T-helper 1 cell (primary cell): ENCODE measurements at places on chromosomes 5 and 9.
A peak's percentile ranks its signal among the peaks of the same experiment; 100 is the strongest.

GRCh38 chr5:4011943-4012342 lies 416.3 kb downstream of the IRX1 start:
- no peak for DNase-seq

GRCh38 chr9:70389621-70390266 lies 24.7 kb downstream of the KLF9 start:
- DNase-seq, result peak; percentile 37

DNA sequence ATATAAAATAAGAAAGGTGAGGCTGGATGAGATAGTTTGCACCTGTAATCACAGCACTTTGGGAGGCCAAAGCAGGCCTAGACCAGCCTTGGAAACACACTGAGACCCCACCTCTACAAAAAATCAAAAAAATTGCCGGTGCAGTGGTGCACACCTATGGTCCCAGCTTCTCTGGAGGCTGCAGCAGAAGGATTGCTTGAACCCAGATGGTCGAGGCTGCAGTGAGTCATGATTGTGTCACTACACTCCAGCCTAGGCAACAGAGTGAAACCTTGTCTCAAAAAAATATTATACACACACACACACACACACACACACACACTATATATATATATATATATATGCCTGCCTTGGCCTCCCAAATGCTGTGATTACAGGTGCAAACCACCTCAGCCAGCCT lies 1.3 kb downstream of the SLC35D2 start:
- DNase-seq, result no peak

GRCh38 chr5:103894882-103895281 lies 332.3 kb upstream of the NUDT12 start:
- DNase-seq, result no peak

DNA sequence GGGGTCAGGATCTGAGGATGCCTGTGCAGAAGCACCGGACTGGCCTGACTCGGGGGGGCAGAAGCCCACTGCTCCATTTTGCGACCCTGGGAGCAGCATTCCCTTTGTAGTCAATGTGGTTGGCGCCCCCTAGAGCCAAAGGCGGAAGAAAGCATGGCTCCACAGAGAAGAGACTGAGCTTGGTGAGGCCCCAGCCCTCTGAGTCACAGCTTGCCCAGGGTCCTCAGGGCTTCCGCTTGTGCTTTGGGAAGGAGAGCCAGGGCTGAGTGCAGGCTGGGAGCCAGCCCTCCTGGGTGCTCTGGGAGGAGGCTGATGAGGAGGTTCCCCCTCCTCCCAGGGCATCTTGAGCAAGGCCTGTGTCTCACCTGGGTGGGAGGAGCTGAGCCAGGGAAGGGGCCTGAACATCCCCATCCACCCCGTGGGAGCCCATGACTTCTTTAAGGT lies 5.5 kb upstream of the AQP3 start:
- DNase-seq, result peak; percentile 54

DNA sequence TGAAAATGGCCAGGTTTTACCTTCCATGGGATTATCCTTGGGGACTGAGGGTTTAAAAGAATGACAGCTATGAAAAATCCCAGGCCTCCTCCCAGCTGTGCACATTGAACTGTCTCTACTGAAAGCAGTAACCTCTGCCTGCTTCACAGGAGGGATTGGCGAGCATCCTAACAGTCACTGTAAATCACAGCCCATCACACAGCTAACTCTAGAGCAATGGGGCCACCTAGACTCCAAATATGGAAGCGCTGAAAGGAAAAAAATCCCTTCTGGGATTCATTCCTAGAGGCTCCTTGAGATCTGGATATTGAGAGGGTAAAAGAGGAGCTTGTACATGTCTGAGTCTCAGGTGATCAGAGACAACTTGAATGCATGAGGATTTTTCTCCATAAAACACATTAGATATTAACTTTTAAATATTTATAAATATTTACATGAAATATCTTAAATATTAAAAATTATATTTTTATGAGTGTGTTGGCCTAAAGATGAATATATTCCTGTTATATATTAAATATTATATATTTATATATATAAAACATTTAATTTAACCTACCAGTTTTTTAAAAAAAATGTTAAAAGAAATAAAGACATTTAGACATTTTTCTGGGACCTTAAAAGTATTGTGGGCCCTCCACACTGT lies 133.8 kb upstream of the SLC24A2 start:
- DNase-seq, result no peak

DNA sequence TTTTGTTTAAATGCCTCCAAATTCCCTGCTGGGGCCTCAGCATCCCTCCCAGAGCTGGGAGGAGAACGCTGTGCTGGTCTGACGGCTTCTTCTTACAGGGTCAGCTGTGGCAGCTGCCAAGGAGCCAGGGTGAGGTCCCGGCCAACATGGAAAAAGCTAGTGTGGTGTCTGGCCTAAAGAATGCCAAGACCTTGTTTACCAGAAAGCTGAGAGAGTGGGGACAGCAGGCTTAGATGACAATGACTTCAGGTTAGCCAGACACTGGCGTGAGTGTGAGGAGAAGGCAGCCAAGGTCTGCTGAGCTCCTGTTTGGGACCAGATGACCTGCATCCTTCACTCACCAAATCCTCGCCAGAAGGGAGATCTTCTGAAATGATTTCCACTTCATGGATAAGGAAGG lies 112.5 kb downstream of the CRB2 start:
- no peak for DNase-seq

GRCh38 chr9:89204801-89205200 lies 26.2 kb upstream of the SHC3 start:
- no peak for DNase-seq

DNA sequence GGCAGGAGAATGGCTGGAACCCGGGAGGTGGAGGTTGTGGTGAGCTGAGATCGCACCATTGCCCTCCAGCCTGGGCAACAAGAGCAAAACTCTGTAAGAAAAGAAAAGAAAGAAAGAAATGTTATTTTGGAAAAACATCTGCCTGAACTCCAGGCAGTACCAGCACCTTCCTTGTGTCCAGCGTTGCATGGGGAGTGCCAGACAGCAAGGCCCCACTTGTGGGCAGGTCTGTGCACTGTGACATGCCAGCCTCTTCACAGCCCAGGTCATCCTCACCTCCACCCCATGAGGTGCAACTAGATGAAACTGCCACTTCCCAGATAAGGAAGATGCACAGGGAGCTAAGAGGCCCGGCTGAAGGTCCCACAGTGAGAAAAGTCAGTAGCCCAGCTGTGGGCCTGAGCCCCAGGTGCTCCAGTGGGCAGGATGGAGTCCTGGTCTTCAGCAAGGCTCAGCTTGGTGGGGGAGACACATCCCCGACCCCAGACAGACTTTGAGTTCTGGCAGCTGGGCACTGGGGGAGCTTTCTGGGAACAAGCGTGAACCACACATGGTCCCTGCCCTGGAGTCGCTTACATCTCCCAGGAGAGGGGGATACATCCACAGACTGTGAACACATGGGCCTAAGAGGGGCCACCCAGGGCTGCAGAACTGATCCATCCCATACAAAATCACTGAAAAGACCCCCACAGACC lies 146.9 kb upstream of the IER5L start:
- DNase-seq, result no peak

- no peak for DNase-seq
Measured at GRCh38 chr5:173953528-173954090, 35.4 kb upstream of the C5orf47 start.

- DNase-seq, result no peak
Measured at GRCh38 chr5:154607746-154608145, 129.7 kb upstream of the HAND1 start.

GRCh38 chr9:135802876-135803419 lies 101.0 kb downstream of the KCNT1 start:
- DNase-seq, result no peak

DNA sequence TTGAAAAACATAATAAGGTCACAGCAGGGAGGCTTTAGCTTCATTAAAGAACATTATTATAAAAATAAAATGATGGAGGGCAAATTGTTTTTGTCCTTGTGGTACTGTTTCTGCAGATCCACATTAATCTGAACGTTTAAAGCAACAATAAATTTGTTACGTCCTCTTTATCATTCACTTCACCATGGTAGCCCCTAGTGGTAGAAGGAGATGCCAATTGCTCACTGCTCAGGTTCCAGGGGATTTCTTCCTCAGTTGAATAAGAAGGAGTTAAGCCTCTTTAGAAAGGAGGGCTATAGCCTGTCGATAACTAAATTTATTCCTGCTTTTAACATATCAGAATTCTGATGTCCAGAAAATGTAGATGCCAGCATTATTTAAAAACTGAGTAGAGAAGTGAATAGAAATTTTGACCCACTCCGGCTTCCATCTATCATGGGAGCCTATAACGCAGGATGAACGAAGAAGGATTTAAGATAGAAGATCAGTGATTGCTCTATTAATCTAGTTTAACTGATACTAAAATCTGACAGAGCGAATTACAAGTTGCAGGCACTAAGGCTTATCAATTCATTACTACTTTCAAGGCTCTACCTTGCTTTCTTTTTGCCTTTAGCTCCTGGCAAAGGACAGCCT lies 692.3 kb downstream of the PTPRD start:
- no peak for DNase-seq

DNA sequence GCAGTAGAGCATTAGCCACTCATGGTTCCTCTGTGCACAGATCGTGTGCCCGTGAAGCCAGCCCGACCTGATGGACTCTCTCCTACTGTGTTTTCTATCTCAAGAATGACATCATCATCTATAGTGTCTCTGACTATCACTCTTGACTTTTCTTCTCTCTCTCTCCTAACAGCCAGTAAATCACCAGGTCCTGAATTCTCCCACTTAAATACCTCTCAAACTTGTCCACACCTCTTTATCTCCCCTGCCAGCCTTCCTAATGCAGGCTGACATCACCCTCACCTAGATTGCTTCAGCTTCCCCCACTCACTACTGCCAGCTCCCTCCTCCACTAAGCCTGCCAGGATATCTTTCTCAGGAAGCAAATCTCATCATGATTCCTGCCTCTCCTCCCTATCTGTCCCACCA lies 90.6 kb upstream of the MIER3 start:
- DNase-seq, result no peak

DNA sequence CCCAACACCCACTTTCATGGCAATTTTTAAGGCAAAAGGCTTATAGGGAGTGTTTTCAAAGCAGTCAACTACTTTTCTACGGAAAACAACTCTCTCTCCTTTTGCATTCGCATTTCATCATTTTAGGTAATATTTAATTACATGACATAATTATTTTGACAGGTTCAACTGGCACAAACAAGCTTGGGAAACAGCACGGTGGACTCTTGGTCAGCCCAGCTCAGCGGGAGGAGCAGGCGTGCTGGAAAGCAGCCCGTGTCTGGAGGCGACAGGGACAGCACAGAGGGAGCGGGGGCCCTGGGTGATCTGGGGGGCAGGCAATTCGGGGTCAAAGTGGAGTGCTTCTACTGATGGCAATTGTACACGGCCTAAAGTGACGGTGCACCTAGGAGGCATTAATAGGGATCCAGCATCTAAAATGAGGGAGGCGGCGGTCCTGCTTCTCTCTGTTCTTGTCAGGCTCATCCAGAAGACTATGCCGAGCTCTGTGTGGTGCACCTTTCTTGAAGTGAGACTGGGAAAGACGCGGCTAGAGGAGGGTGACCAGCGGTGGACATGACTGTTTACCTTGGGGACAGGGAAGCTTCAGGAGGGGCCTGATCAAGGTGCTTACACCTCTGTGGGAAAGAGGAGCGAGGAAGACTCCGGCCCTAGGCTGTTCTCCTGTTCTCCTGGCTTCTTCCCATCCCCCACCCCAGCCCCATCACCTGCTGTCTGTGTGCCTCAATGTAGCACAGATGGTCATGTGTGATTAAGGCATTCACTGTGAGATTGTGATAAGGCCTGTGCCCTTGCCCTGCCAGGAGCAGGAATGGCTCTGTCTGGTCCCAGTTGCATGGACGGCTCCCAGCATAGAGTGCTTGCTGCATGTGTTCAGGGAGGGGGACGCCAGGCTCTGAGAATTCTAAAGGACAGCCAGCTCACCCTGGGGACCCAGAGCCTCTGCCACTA lies 3.4 kb downstream of the MYMK start:
- no peak for DNase-seq

DNA sequence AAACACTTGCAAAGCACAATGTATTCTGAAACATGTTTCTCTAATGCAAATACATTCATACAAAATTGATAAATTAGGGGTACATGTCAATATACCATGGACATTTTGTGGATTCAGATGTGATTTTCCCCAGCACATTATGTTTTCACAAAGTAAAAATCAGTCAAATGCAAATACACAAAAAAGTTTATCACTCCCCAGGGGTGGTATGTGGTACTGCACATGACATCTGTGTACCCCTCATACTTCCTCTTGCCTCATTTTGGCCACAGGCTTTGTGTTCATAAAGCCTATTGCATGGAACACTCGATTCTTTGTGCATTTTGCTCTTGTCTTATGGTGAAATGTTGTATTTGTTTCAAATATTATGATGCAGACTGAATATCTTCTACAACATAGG lies 116.8 kb upstream of the PDE4D start:
- DNase-seq, result no peak

- no peak for DNase-seq
Measured at GRCh38 chr9:91119142-91119541, 242.6 kb downstream of the AUH start.

- no peak for DNase-seq
Measured at GRCh38 chr5:135040034-135040332, 6.0 kb upstream of the PITX1 start.

DNA sequence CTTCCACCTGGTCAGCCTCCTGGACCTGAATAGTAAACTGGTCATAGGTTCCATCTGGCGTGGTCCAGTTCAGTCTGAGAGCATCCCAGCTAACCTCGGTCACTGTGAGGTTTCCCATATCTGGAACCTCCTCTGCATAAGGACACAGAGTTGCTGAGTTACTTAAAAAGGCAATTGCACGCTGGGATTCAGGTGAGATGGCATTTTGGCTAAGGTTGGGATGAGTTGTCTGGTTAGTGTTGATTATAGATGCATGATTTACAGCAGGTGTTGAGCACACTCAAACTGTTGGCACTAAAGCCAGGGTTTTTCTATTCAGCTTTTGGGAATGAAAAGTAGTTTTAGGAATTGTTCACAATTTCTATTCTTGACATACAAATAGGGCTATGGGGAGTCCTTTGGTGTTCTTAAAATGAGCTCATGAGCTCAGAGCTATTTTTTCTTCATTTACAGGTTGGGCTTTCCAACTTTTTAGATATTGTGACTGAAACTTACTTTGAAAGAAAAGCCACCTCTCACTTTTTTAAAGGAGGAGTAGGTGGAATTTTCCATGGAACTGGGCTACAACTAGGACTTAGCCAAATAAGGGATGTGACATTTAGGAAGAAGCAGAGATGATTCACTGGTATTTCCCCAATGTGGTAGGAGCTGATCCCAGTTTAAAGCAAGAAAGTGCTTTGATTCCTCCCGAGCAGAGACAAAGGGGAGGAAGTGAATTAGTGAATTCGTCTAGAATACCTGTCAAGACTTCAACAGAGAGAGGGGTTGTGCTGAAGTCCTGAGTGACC lies 54.7 kb downstream of the TNC start:
- DNase-seq, result no peak
